ENCODE measurements at places on chromosomes 5 and 9. TPM values are rescaled to one million over a fixed set of nuclear protein-coding genes. Genes with fewer than 3 reads are reported as not detected.

The NR2F1-AS1 gene
- not detected for total RNA-seq

DNA sequence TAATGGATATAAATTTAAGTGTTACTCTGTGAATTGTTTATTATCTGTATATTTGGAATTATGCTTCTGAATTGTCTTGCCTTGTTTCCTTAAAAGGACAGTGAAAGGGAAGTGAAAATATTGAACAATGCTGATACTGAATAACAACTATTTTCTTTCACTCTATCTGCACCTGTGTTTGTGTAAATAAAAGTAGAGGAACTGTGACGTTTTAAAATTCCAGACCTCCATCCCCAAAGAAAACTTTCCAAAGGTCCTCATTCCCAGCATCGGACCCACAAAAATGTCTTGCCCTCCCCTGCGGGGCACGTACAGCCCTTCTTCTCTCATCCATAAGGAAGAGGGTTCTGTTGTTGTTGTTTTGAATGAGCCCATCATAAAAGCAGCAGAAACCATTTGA lies 100.0 kb downstream of the NLN start:
- peaks cover 5% of the 10 kb centered on the region for H3K36me3 ChIP-seq
- H3K27me3 ChIP-seq = no peaks in the 10 kb centered on the region
- no peak overlapping the region for H3K27ac ChIP-seq
- no peak for DNase-seq
- no peak overlapping the region for H3K4me3 ChIP-seq

DNA sequence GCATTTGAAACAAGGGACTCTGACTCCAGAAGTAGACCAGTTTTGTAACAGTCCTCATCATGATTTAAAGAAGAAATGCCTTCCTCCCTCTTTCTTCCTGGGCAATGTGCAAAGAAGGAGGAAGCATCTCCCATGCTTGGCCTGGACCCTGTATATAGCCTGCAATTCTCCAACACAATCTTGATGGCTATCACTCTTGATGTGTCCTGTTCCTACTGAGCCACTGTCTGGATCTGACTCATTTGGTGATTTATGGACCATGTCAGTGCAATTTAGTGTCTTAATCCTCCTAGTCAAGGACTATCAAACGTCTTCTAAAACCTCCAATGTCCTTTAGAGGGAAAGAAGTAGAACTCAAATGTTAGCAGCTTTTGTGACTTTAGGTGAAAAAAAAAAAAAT lies 697.3 kb downstream of the TLR4 start:
- no peaks in the 10 kb centered on the region for H3K27me3 ChIP-seq
- H3K36me3 ChIP-seq = no peaks in the 10 kb centered on the region
- no peak for DNase-seq
- no peaks in the 10 kb centered on the region for H3K4me1 ChIP-seq

The PCDHGC4 gene
- total RNA-seq = not detected

- no peak overlapping the region for H3K27ac ChIP-seq
- H3K27me3 ChIP-seq = no peaks in the 10 kb centered on the region
- no peaks in the 10 kb centered on the region for H3K36me3 ChIP-seq
- no peaks in the 10 kb centered on the region for H3K4me1 ChIP-seq
- no peak for DNase-seq
These were observed 146.4 kb downstream of the GABRB2 start for GRCh38 chr5:161399996-161400562.

DNA sequence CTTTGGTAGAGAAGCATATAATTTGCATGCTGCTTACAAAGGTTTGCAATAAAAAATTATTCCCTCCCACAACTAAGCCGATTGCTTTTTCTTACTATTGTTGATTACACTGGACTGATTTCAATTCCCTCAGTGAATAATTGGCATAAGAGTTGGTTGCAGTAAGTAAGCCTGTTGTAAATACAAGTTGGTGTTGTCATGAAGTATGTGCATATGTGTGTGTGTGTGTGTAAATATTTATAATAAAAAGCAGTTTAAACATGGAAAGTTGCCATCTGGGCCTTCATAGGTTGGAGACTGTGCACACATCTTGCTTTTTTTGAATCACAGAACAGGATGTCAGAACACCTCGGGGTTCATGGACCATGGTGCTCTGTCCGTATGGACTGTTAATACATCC lies 131.2 kb downstream of the ATP10B start:
- DNase-seq = no peak
- no peak overlapping the region for H3K4me3 ChIP-seq
- no peaks in the 10 kb centered on the region for H3K27me3 ChIP-seq
- H3K4me1 ChIP-seq = no peaks in the 10 kb centered on the region

- no peaks in the 10 kb centered on the region for H3K36me3 ChIP-seq
- H3K27ac ChIP-seq = no peak overlapping the region
- no peak overlapping the region for H3K4me3 ChIP-seq
- no peak for DNase-seq
These were observed 403.1 kb upstream of the ZNF608 start for GRCh38 chr5:125149527-125149926.

The PTPN3 gene
- 4.1 TPM for total RNA-seq

- H3K4me3 ChIP-seq = no peak overlapping the region
- peaks cover 7% of the 10 kb centered on the region for H3K4me1 ChIP-seq
- no peaks in the 10 kb centered on the region for H3K36me3 ChIP-seq
- H3K27ac ChIP-seq = peak overlapping the region; percentile 7
- H3K27me3 ChIP-seq = peaks cover 15% of the 10 kb centered on the region
These were observed 89.2 kb upstream of the CAST start for GRCh38 chr5:96572864-96573512.

- no peak for DNase-seq
- peaks cover 2% of the 10 kb centered on the region for H3K27me3 ChIP-seq
- H3K36me3 ChIP-seq = no peaks in the 10 kb centered on the region
- H3K4me1 ChIP-seq = no peaks in the 10 kb centered on the region
- H3K4me3 ChIP-seq = no peak overlapping the region
These were observed 134.8 kb upstream of the PPP1R2B start for GRCh38 chr5:156715287-156715686.

- peaks cover 1% of the 10 kb centered on the region for H3K36me3 ChIP-seq
- H3K4me1 ChIP-seq = peaks cover 40% of the 10 kb centered on the region
- H3K27ac ChIP-seq = no peak overlapping the region
- peak; percentile 57 for DNase-seq
- H3K4me3 ChIP-seq = no peak overlapping the region
These were observed 591.5 kb downstream of the RAB3C start for GRCh38 chr5:59174248-59174844.

The AQP7 gene
- total RNA-seq = not detected

The PKD2L2 gene
- total RNA-seq = not detected

DNA sequence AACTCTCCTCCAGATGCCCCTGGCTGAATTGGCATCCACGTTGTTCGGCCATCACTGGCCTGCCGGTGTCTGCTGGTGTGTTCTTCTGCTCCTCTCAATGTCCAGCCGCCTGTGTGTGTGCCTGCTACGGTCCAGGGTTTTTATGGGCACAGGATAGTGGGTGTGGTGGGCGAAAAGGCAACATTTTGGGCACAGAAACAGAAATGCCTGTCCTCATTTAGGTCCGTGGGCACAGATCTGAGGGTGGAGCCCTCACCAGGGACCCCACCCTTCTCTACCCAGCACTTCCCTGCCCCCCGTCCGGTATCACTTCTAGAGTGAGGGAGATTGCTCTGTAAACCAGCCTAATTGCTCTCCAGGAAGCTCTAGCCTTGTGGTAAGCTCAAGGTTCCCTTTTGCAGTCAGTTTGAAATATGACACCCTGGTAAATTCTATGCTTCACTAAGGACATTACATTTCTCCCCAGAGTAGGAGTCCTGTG lies 410.1 kb downstream of the MAT2B start:
- H3K27me3 ChIP-seq = no peaks in the 10 kb centered on the region
- no peak overlapping the region for H3K27ac ChIP-seq
- H3K36me3 ChIP-seq = no peaks in the 10 kb centered on the region
- H3K4me1 ChIP-seq = peaks cover 2% of the 10 kb centered on the region
- no peak overlapping the region for H3K4me3 ChIP-seq
- DNase-seq = no peak

DNA sequence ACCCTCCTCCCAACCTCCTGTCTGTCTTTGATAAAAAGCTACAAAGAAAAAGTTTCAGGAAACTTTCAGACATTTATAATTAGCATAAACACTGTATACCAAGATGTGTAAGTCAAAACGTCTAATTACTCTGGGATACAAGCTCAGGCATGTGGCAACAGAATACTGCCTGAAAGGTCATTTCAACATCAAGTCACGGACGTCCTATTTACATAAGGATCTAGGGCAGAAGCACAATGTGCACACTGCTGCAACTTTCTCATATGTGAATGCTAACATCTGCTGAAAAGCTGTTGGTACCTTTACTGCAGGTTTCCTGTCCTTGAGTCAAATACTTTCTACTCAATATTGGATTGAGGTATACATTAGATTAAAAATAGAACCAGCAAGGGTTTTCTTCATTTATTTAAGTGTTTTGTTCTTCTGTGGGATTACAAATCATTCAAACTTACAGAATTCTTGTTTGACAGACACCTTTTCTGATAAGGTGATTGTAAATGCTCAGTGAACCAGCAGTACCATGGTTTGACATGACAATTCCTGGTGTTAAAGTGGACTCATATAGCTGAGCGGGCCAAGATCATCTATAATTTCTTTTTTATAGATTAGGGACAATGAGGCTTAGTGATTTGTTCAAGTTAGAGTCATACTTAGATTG lies 36.8 kb downstream of the ELL2 start:
- DNase-seq = no peak
- no peaks in the 10 kb centered on the region for H3K27me3 ChIP-seq
- H3K27ac ChIP-seq = peak overlapping the region; percentile 39
- peaks cover 15% of the 10 kb centered on the region for H3K36me3 ChIP-seq

GRCh38 chr9:116646661-116647514 lies 40.2 kb upstream of the TRIM32 start:
- no peaks in the 10 kb centered on the region for H3K27me3 ChIP-seq
- no peak overlapping the region for H3K27ac ChIP-seq
- H3K36me3 ChIP-seq = no peaks in the 10 kb centered on the region
- DNase-seq = no peak

DNA sequence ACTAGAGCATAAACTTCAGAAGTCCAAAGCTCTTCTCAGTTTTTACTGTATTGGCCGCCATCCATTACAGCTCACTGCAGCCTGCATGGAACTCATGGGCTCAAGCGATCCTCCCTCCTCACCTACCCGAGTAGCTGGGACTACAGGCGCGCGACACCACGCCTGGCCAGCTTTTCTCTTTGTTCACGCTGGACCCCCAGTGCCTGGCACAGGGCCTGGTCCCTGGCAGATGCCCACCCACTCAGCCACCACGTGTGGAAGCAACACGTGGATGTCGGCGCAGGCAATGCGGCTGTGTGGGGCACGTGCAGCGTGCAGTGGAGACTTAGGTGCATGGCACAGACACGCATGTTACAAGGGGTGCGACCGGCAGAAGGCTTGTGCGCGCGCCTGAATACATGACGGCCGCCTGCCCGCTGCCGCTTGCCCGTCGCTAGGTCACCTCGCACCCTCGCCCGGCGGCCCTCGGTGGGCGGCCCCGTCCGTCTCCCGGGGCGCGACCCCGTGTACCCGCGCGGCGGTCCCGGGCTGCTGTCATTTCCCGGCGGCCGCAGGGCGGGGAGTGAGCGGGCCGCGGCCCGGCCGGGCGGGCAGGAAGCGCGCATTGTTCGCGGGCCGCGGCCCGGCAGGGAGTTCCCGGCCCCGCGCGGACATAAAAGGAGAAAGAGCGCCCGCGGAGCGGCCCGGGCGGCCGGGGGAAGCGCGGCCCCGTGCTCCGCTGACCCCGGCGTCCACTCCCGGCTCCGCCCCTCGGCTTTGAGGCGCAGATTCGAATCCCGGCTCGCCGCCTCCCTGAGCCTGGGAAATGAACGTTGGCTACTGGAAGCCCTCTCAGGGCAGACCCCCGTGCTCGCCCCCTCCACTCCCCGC lies 24.1 kb upstream of the PTGS1 start:
- peak overlapping the region; percentile 47 for H3K27ac ChIP-seq
- peaks cover 26% of the 10 kb centered on the region for H3K4me1 ChIP-seq

The CCNJL gene
- total RNA-seq = not detected

DNA sequence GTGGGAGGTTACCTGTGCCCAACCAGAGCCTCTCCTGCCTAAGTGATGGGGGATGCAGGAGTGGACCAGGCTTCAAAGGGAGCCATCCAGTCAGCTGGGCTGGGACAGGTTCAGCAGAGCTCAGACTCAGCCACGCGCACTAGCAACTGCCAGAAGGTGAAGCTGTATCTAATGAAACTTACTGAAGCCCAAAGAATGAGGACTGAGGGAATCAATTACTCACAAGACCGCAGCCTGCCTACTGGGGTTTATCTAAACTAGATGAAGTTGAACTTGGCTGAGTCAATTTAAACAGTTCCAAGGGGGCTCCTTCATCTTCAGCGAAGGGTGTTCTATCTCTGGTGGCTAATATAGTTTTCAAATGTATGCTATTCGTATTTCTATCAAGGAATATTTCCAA lies 11.4 kb downstream of the HAND1 start:
- no peak overlapping the region for H3K27ac ChIP-seq
- no peaks in the 10 kb centered on the region for H3K36me3 ChIP-seq
- peaks cover 1% of the 10 kb centered on the region for H3K4me1 ChIP-seq
- H3K27me3 ChIP-seq = peaks cover 37% of the 10 kb centered on the region

The PTGES gene
- not detected for total RNA-seq

The SPATA31D4 gene
- total RNA-seq = not detected

- H3K4me1 ChIP-seq = no peaks in the 10 kb centered on the region
- H3K27ac ChIP-seq = no peak overlapping the region
- peaks cover 3% of the 10 kb centered on the region for H3K27me3 ChIP-seq
- no peak overlapping the region for H3K4me3 ChIP-seq
- H3K36me3 ChIP-seq = no peaks in the 10 kb centered on the region
- DNase-seq = no peak
These were observed 211.7 kb downstream of the LRRC70 start for GRCh38 chr5:62790348-62790747.

The SLC1A1 gene
- 0.14 TPM for total RNA-seq

The TLX3 gene
- total RNA-seq = not detected

DNA sequence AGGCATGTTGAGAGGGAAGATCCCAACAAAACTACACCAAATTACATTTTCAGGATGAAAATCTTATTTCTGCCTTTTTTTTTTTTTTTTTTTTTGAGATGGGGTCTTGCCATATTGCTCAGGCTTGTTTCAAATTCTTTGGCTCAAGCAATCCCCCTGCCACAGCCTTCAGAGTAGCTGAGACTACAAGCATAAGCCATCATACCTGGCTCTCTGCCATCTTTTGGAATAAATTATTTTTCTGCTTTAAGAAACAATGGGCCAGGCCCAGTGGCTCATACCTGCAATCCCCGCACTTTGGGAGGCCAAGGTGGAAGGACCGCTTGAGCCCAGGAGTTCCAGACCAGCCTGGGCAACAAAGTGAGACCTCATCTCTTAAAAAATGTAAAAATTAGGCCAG lies 14.3 kb downstream of the AFF4 start:
- no peak overlapping the region for H3K27ac ChIP-seq
- no peaks in the 10 kb centered on the region for H3K27me3 ChIP-seq
- no peak for DNase-seq
- H3K4me3 ChIP-seq = no peak overlapping the region
- H3K4me1 ChIP-seq = peaks cover 12% of the 10 kb centered on the region

The ST8SIA4 gene
- total RNA-seq = 53.3 TPM

GRCh38 chr9:76586390-76587314 lies 127.7 kb downstream of the GCNT1 start:
- DNase-seq = no peak
- peaks cover 15% of the 10 kb centered on the region for H3K4me1 ChIP-seq
- H3K36me3 ChIP-seq = peaks cover 2% of the 10 kb centered on the region
- H3K4me3 ChIP-seq = no peak overlapping the region
- no peak overlapping the region for H3K27ac ChIP-seq
